ENCODE measurements at places on chromosomes 4 and X.
A peak's percentile ranks its signal among the peaks of the same experiment; 100 is the strongest.

GRCh38 chr4:17329046-17329445 is 182.8 kb downstream of the QDPR start:
- DNase-seq, result no peak

DNA sequence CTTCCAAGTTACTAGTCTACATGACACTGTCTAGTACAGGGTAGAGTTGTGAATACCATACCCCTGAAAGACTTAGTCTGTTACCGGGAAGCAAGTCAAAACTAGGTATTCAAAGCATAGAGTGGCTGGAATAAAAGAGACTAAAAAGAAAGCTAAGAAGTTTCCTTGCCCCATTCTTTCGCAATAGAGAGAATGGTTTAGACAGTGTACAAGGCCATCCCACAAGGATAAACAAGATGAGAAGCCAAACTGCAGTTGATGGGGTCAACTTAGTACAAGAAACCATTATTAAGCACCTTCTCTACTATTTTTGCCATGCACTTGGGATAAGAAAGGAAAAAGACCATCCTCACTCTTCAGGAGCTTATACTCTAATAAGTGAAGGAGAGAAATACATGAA is 30.3 kb downstream of the AMMECR1 start:
- no peak for DNase-seq

- DNase-seq, result no peak
Measured at GRCh38 chrX:13208281-13208935, 111.4 kb downstream of the ATXN3L start.

DNA sequence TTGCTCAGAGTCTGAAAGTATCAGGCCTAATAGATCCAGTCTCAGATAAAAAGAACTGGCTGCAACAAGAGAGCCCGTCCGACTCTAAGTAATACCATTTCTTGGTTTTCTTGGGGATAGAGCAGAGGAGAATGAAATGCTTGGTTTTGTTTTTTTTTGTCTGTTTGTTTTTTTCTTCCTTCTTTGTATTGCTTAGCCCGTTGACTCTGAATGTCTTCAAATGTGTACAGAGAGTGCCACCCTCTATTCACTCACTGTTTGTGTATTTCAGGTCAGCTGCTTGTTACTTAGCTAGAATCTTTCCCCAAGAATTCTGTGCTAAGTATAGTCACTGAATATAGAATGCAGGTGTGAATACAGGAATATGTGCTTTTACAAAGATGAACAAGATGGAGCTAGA is 5.7 kb upstream of the TMEM156 start:
- no peak for DNase-seq

- DNase-seq, result no peak
Measured at GRCh38 chrX:153861151-153861550, 24.8 kb downstream of the L1CAM start.

DNA sequence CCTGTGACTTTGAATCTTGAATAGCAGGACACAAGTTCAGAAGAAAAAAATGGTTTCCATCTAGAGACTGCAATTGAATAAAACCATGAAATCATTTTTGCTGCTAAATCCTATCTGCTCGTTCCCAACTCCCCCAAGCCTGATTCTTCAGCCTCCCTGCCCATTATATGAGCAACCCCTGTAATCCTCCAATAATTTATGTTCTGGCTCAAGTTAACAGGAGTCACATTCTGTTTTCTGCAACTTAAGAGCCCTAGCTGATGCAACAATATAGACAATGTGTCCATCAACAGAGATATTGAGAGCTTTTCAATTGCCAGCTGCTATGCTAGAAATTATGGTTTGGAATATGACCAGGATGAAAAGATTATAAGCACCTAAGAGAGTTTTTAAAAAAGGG is 84.1 kb downstream of the LDB2 start:
- DNase-seq, result no peak

GRCh38 chrX:49308604-49309269 is 5.3 kb downstream of the GAGE10 start:
- no peak for DNase-seq

- DNase-seq, result no peak
Measured at GRCh38 chr4:185283723-185284122, 74.3 kb downstream of the SNX25 start.

DNA sequence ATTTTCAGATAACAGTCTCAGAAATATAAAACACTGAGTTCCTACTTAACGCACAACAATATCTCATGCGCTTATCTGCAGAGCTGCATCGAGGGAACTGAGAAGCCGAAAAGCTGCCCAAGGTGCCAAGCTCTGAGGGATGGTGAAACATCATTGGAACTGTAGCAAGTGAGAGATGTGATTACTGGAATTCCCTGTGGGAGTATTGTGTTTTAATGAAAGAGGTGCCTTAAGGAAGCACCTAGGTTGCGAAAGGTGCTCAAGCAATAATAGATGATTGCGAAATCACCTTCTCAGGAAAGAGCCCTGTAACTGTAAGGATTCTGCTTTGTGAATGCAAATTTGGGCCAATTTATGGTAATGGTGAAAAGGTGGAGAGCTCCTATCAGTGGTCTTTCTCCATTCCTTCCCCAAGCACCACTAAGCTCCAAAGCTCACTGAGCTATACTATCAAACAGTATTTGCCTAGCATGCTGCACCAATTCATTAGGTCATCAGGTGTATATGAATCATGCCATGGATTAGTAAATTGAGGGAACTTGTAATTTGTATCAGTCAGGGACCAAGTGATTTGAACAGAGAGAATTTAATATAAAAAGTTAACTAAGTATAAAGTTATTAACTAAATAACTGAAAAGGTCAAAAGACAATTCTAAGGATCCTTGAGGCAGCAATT is 59.0 kb upstream of the ATP8A1 start:
- DNase-seq, result no peak

DNA sequence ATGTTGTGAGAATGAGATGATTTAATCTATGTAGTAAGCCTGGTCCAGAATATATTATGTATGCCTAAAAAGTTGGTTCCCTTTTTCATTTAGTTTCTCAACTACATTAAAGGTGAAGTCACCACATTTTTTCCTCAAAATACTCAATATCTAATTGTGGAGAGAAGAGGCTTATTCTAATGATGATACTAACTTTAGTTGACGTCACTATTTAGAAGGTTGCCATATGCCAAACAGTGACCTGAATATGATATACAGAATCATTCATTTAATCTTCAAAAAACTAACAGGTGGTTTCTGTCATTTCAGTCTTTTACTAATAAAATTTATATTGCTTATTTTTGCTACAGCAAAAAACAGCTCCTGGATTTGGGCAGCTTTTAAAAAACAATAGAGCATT is 480.7 kb upstream of the NWD2 start:
- no peak for DNase-seq

- DNase-seq, result no peak
Measured at GRCh38 chrX:13036896-13037295, 7.5 kb downstream of the FAM9C start.

DNA sequence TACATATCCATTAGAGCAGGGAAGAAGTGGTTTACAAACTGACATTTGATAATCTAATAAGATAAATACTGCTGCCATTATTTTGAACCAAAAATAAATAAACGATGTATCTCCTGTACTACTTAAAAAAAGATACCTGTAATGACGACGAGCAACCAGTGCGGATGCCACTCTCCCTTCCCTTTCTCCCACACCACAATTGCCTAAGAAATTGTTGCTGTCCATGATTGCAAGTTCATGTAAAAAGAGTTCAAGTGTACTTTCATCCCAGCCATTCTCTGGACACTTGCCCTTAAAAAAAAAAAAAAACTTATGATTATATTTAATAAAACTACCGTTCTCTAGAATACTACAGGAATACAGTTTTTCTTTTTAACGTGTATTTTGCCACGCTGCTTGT is 1.4 kb downstream of the SEPSECS start:
- DNase-seq, result no peak

DNA sequence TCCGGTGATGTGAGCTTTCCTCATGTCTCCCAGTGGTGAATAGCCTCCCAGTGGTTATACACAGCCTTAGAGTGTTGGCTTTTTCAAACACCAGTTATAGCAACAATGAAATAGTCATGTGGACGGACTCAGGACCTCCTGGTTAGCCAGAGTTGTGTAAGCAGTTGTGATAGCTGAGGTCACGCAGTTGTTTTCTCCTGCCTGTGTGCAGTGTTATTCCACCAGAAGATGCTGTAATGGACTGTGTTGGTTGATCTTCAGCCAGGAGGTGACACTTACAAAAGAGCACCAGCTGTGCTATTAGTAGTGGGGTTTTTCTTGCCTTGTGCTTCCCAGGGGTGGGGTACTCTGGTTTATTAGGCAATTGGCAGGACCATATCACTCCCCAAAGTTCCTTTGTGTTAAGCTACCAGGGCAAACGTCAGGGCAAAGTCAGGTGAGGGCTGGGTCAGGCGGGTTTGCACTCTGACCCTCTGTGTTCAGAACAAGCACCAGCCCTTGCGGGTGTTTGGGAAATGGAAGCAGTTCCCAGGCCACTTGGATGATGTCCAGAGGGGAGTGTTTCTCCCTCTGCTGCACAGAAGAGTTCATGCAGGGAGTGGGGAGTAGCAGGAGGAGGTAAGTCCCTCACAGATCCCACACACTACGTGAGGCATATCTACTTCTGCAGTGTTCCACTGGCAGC is 252.6 kb downstream of the TMEM47 start:
- peak; percentile 78 for DNase-seq

DNA sequence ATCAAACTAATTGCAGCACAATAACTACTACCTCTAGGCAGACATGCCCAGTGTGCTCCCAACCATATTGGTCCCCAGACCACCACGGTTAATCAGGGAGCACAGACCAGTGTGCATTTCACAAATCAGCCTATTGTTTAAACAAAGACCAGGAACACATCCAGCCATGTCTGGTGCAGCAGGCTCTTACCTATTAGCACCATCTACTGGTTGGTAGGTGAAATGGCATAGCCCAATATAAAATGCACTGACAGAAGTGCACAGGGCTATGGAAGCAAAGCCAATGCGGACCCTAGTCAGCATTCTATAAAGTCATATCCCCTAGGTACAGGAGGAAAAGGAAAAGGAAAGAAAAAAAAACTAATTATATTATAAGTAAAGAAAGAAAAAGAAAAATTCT is 15.5 kb upstream of the CYLC1 start:
- DNase-seq, result no peak

GRCh38 chrX:41677183-41678060 is 11.4 kb upstream of the GPR34 start:
- DNase-seq, result no peak

- DNase-seq, result no peak
Measured at GRCh38 chr4:110754716-110755115, 131.8 kb upstream of the PITX2 start.

DNA sequence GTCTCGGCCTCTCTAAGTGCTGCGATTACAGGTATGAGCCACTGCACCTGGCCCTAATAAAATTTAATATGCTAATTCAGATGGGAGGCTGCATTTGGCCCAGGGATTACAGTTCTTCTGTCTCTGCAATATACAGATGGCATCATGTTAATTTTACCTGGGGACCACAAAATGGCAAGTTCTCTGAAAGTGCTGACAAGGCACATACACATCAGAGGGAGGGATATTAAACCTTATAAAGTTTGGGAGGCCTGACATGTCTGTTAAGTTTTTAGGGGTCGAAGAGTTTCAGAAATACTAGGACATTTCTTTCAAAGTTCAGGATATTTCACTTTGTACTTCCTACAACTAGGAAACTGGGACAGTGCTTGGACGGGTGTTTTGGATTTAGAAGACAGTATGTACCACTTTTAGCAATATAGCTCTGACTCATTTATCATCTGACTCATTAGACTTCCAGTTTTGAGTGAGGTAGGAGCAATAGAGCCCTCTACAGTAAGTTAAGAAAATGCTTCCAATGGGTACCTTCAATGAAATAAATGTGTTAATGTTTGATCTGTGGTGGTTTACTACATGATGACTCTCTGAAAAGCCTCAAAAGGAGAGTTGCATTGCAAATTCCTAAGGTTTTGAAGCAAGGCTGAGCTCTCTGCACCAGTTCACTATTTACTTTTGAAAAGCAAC is 981.0 kb upstream of the HS3ST1 start:
- no peak for DNase-seq

DNA sequence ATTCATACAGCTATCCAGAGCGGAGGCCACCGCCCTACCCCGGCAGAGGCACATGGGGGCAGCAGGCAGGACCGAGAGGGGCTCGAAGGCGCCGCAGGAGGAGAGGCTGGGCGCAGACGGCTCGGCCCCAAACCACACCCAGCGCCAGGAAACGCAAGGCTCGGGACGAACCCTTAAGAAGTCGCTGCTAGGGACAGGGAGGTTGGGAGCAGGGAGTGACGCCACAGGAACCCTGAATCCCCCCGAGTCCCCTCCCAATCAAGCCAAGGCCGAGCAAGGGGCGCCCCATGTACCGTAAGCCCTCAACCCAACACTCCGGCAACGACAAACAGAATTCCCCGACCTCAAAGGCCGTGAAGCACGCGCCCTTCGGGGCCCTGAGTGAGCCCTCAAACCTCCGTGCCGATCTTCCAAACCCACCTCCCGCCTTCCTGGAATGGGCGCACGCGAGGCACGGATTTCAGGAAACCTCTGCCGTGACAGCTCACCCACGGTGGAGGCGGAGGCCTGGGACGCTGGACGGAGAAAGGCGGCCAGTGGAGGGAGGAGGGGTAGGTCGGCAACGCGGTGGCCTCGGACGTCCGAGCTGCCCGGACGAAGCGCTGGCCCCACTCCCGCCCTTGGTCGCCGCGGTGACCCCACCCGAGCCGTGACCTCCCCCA is 1.8 kb downstream of the ZFYVE28 start:
- no peak for DNase-seq

DNA sequence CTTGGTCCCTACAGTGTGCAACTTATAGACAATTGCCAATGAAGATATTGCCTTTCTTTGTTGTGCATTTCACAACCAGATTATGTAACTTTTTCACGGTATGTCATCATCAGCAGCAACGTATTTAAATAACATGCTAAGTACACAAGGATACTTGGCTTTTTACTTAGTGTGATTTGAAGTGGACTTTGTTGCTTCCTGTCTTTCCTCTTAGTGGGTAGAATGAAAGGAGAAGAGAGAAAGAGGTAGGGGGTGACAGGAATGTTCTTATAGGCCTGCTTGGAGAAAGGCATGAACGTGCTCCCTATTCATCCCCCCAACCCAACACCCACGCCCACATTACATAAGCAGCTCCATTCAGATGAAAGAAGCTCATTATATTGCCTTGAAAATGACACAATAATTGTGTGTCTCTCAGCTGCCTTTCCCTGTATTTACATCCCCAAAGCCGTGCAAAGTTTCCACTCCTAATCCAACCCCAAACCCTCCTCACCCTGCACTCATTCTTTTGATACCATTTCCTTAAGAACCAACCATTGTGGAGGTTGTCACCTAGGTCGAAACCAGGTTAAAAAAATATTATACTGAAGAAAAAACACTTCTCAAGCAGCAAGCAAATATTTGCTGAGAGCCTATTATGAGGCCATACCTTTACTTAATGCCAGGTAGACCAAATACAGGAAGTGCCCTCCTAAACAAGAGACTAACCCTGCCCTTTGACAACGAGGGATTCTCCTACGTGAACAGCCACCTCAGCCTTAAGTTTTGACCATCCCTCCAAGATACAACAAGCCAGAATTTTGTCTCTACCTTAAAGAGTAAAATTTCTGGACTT is 25.2 kb upstream of the GK start:
- DNase-seq, result no peak

- no peak for DNase-seq
Measured at GRCh38 chrX:92241249-92241648, 462.1 kb downstream of the PCDH11X start.

Measured in left lobe of liver (tissue), 2 donors.